ENCODE measurements at places on chromosomes 16 and 17.

DNA sequence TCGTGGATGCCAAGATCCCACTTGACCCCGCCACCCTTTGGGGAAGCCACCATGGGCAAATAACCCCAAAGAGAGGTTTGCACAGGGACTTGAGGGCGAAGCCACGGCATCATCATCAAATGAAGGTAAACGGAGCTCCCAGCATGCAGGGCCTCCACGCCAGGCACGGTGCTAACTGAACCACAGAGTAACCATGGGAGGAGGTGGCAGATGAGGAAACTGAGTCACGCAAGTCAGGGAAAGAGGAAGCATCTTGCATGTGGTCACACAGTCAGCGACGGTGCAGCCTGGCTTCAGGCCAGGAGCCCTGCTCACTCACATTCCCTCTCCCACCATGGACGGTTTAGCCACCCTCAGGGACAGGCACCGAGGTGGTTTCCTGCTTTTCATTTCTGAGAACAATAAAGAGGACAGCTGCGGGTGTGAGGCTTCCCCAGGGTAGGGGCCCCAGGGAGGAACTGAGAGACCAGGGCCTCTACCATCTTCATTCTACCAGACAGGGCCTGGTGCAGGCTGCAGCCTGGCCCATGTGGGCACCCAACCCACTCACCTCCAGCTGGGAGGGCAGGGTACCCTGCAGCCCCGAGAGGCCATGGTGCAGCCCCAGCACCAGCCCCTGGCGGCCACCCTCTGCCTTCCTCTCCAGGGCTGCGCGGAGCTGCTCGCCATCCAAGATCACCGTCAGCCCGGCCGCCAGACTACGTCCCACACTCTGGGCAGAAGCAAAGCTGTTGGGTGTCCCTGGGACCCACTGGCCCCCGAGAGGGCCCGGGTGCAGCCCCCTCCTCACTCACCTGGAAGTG, 78.3 kb downstream of the RMI2 start:
- no peak for DNase-seq

DNA sequence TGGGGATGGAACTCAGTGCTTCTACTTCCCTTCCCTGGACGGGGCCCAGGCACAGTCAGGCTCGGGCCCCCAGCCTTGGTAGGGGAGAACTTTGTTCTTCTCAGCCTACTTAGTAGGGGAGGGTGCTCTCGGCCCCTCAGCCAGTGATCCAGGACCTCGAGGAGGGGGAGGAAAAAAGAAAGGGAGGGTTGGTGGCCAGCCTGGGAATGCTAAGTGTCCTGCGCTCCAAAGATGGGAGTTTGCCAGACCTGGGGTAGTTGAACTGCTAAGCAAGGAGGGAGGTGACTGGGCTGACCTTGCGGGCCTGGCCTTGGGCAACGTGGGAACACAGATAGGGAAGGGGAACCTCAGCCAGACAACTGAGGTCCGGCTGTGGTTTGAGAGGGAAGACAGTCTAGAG, 12.2 kb downstream of the ADGRG1 start:
- DNase-seq = no peak

DNA sequence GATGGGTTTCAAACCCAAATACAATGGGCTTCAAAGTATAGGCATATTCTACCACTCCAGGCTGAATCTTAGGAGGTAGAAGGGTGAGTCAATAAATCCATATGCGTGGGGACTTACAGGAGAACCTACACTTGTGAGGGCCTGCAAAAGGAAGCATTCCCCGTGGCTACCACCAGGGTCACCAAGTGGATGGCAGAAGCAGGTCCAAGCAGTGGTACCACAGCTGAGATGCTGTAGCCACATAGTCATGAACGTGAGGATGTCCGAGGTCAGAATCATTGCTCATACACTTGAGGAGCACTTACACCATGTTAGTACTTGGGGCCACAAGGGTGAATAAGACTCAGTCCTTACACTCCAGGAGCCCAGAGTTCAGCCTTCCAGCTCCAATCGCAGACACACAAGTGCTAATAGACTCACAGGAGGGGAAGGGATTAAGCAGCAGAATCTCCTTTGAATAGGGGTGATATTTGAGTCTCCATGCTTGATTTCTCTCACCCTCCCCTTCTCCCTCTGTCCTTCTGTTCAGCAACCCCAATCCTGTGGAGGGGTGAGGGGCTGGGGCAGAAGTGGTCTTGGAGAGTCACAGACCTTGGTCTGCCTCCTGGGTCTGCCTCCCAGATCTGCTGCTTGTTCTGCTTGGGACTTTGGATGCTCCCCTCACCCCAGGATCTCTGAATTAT, 42.5 kb upstream of the ASIC2 start:
- DNase-seq = no peak

GRCh38 chr16:28258567-28258966, 33.8 kb upstream of the SBK1 start:
- DNase-seq = no peak

DNA sequence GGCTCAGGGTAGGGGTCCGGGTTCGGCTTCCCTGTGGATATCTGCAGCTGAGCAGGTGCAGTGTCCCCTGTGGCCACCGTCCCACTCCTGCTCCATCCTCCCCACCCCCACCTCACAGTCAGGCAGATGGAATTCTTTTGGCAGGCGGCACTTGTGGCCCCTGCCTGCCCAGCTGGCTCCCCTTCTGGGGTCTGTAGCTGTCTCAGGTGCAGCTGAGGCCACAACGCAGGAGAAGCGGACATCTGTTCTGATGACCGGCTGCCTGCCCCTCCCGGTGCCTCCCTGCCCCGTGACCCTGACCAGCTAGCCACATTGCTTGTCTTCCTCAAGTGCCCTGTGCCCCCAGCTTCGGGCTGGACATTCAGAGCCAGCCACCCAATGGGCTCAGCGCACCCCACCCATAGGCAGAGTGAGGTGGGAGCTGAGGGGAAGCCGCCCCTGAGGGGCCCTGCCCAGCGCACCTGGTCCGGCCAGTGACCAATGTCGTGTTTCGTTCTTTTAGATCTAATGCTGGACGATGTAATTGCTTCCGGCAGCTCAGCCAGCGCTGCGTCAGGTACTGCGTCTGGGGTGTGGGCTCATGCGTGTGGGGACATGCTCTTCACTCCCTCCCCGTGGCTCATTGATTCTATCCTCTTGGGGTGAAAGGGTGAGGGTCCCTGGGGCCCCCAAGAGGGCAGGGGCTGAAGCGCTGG, 25.2 kb upstream of the ABCC3 start:
- DNase-seq = no peak

DNA sequence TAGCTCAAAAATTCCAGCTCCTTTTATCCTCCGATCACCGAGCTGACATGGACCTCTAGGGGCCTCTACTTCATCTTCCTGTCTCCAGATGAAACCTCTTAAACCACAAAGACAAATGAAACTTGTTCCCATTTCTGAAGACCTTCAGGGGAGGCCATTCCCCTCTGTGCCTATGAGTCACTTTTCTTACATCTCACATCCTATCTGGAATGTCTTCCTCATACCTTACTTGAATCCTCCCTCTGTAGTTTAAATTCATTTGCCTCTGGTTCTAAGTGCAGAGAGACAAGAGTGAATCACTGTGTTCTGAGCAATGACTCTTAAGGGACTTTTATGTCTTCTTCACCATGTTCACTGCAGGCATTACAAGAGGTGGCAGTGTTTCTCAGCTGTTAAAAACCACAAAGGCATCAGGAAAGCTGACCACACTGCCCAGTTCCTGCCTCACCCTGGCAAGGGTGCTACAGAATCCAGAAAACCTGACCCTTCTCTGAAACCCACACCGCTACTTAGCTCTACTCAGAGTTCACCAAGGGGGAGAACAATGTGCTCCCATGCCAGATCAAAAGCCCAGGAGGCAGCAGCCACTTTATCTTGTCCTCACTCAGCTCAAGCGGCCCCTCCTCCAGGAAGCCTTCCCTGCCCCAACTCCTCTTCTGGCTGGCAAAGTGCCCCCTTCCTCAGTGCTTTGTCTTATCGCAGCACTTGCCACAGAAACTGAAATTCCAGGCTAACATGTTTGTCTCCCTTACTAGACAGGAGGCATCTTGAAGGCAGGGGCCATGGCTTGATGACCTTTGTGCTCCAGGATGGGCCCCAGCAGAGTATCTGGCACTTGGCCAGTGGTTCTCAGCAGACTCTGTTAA, 6.4 kb downstream of the CUEDC1 start:
- DNase-seq = no peak

DNA sequence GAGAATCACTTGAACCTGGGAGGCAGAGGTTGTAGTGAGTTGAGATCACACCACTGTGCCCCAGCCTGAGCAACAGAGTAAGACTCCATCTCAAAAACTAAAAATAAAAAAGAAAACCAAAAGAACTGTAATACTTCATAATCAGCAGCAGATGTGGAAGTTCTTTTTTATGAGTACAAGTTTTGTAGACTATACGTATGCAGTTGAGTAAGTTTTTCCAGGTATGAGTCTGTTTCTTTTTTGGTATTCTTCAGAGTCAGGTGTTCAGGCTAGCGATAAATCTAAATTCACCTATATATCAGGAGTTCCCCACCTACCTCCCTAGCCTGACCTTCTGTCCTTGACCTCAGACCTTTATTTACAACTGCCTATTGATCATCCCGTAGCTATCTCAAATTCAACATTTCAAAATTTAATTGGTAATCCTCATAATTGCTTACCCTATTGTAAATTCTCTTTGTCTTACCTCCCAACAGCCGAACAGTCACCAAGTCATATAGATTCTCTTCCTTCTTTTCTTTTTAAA, 10.7 kb downstream of the DCTN5 start:
- DNase-seq = no peak

GRCh38 chr16:30902029-30902972, 5.9 kb downstream of the CTF1 start:
- DNase-seq = peak; percentile 73

DNA sequence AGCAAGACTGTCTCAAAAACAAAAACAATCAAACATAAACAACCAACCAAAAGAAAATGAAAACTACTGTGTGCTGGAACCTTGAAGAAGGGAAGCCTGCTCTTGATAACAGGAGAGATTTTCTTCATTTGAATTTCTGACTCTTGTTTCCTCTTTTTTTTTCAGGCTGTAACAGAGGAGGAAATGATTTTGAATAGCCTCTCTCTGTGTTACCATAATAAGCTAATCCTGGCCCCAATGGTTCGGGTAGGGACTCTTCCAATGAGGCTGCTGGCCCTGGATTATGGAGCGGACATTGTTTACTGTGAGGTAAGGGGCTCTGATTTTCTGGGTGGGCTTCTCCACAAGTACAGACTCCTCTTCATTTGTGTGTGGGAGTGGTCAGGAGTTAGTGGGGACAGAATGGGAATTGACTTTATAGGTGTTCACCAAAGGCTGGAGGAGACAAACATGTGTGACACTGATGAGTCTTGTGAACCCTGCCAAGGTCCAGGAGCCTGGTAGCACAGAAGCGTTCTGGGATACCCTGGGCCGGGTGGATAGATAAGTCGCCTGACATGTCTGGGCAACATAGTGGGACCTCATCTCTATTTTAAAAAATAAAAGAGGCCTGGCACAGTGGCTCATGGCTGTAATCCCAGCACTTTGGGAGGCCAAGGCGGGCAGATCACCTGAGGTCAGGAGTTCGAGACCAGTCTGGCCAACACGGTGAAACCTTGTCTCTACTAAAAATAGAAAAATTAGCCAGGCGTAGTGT, 14.9 kb downstream of the DUS2 start:
- no peak for DNase-seq

DNA sequence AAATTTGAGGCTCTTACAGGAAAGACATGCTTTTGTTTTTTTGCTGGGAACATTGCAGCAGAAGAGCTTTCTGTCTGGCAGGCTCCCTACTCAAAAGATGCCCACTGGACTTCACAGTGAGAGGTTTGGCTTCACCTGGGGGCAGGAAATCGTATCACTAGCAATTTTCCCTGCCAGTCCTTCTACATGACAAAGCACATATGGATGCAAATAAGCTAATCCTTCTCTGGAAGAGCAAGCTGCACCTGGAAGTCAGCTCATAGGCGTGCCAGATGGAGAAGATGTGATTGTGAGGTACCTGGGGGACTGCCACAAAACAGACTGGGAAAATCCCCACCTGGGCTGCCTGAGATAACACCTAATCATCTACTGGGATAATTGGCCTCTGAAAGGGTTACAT, 195.0 kb upstream of the CPHXL start:
- DNase-seq = no peak

DNA sequence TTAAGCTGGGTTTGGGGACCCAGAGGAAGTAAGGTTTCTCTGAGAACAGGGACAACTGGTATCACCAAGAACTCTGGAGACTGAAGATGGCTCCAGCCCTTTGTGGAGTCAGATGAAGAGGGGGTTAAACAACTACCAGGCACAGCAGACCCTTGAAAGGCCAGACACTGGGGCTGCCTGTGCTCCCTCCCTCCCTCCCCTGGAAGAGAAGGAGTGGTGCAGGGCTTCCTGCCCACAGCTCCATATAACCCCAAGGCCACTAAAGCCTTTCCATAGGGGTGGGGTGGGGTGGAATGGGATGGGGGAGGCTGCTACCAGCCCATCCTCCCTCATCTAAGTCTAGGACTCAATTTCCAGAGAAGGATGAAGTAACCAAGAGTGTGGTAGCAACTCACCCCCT, 66.7 kb downstream of the CCDC182 start:
- no peak for DNase-seq

- no peak for DNase-seq
These were observed 214.8 kb downstream of the PARN start for GRCh38 chr16:14415291-14415690.

DNA sequence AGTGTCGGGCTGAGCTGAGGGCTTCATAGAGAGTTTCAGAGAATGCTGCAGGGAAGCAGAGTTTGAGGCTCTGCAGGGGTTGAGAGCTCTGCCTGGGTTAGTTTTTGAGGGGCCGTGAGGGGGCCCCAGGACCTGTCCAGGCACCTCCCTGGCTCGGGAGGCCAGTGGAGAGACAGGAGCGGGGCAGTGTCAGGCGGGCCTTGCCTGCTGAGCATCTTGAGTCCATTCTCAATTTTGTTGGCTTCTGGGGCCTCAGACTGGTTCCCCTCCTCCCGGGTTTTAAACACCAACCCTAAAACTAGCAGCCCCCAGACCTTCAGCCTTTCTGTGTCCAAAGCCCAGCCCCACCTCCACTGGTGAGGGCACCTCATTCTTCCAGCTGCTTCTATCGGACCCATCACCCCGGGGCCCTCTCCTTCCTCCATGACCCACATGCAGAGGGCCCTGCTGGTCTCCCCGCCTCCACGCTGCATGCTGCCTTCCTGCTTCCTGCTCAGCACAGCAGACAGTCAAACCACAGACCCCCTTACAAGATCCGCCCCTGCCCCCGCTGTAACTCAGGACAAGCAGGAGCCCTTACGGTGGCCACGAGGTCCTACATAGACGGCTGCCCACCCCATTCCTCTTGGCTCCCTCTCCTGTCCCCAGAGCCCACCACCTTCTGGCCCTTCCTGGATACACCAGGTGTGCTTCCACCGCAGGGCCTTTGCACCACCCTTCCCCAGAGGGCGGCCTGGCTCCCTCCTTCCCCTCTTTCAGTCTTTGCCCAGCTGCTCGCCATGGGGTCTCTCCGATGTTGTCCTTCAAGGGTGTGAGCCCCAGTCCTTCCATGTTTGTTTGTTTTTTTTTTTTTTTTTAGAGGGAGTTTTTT, 3.8 kb downstream of the RNF213 start:
- DNase-seq = peak; percentile 83

DNA sequence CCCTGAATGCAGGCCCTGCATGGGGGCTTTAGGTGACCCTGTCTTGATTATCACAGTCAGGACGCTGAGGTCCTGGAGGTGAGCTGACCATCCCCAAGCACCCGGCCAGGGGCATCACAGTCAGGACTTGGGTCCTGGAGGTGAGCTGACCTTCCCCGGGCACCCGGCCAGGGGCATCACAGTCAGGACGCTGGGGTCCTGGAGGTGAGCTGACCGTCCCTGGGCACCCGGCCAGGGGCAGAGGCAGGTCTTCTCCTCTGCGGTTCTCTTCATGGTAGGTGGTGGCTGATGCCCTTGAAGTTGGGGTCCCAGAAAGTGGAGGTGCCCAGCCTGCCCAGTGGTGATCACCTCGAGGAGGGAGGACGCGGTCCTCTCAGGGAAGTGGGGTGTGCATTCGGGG, 36.2 kb upstream of the GSE1 start:
- DNase-seq = no peak
